GM23338 (cell line): ENCODE measurements at places on chromosomes 3 and 15.

- DNase-seq, result no peak
Measured at GRCh38 chr3:151911462-151911861, 38.0 kb downstream of the SUCNR1 start.

- no peak for DNase-seq
Measured at GRCh38 chr15:33453761-33454160, 143.0 kb downstream of the RYR3 start.

GRCh38 chr3:79018671-79019136 is 749.1 kb downstream of the ROBO1 start:
- DNase-seq, result peak; percentile 77

DNA sequence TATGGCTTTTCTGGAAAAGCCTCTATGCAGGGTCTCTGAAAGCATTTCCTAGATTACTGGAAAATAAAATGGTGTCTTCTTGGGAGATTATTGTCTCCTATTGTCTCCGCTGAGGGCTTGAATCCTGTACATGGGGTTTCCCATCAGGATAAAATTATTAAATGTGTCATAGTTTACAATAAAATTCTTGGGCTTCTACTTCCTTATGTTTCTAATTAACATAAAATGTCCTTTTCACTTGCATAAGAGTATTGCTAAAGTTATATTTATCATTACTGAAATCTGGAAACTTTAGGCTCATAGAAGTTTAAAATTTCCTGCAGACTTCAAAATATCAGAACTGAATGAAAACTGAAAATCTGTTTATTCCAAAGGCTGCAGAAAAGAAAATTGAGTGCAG is 595.5 kb upstream of the AGTR1 start:
- no peak for DNase-seq

DNA sequence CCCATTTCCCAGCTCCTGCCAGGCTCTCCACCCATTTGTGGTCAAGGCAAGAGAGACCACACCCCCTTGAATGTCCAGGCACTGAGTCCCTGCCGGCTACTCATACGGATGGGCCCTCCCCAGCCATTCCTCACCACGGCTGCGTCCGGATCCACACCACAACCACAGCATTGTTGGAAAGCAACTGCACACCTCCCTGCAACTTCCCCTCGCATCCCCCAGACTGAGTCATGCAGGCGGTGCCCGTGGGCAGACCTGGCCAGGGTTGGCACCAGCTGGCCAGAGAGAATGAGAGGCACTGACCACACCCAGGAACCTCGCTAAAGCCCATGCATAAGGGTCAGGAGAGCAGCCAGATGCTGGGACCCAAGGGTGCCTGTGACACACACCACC is 30.5 kb downstream of the LOXL1 start:
- no peak for DNase-seq

- DNase-seq, result peak; percentile 84
Measured at GRCh38 chr3:130539005-130539404, 22.0 kb downstream of the COL6A6 start.

DNA sequence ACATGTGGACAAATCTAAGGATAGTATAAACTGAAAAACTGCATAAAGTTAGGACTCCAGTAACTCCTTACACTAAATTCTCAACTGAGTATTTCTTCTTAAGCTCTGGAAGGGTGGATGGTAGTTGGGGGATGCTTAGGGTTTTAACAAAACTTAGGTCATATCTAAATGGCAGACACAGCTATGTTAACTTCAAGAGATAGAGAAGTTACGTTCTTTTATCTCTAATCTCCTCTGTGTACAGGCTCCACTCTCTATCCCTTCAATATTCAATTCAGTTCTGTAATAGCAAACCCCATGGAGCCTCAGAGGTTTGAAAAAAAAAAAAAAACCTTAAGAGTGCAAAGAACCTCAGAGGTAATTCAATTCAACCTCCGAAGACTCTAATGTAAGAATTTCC is 3.1 kb downstream of the CMTM6 start:
- no peak for DNase-seq

DNA sequence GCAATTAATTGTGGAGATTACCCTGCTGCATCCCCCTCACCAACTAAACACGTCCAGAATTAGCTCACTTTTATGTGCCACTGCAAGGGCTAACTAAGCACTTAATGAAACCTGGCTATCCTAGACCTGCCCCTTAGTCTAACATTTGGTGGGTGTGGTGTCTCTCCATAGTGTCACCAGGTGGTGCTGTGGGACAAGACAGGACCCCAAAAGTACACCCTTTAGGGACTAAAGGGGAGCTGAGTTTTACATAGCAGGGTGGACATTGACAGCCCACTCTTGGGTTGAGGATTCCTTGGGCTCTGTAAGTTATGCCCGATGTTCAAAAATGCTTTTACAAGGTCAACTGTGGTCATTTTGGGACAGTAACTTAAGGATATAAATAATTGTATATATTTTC is 5.7 kb downstream of the DUT start:
- DNase-seq, result peak; percentile 71

- DNase-seq, result peak; percentile 3
Measured at GRCh38 chr3:40079203-40079846, 230.2 kb upstream of the EIF1B start.
